ENCODE measurements at places on chromosomes 7 and 10.

GRCh38 chr10:89531359-89531758 lies 4.0 kb downstream of the SLC16A12 start:
- no peak for DNase-seq

DNA sequence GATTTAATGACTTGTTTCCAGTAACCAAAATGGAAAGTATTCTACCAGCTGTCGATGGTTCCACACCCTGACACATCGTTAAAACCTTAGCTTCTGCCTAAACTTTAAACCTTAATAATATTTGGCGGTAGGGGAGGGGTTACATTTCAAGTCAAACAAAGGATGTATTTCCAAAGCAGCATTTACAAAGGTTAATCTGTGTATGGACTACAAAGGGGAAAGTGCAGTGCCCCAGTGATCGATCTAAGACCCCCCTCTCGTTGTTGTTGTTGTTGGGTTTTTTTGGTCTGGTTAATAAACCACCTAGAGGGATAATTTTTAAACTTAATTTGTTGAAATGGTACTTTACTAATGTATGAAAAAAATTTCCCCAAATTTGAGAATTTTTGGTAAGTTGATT lies 1.1 kb upstream of the STEAP2 start:
- no peak for DNase-seq

DNA sequence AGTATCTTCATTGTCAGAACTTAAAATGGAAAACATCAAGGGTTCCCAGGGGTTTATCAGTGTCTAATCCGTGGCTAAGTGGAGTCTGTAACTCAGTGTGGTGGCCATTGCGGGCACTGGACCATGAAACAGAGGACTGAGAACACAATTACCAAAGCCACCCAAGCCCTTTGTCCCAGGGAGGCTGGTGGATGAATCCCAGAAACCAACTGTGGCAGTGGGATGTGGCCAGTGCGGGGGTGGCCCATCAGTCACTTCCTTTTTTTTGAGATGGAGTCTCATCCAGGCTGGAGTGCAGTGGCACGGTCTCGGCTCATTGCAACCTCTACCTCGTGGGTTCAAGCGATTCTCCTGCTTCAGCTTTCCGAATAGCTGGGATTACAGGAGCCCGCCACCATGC lies 61.8 kb downstream of the TACC2 start:
- DNase-seq = peak; percentile 67

GRCh38 chr7:120272701-120273475 lies at the start of gene KCND2:
KCND2 (plus strand) TSS chr7:120273175.
- peak; percentile 84 for DNase-seq

GRCh38 chr10:64537112-64537511 lies 1015.9 kb downstream of the REEP3 start:
- DNase-seq = no peak

- no peak for DNase-seq
Observed at GRCh38 chr7:64686493-64687184, 20.7 kb downstream of the ZNF107 start.

GRCh38 chr10:77865580-77866324 lies 60.8 kb downstream of the DLG5 start:
- DNase-seq = no peak

GRCh38 chr7:93711926-93712325 lies 137.4 kb upstream of the CALCR start:
- no peak for DNase-seq

DNA sequence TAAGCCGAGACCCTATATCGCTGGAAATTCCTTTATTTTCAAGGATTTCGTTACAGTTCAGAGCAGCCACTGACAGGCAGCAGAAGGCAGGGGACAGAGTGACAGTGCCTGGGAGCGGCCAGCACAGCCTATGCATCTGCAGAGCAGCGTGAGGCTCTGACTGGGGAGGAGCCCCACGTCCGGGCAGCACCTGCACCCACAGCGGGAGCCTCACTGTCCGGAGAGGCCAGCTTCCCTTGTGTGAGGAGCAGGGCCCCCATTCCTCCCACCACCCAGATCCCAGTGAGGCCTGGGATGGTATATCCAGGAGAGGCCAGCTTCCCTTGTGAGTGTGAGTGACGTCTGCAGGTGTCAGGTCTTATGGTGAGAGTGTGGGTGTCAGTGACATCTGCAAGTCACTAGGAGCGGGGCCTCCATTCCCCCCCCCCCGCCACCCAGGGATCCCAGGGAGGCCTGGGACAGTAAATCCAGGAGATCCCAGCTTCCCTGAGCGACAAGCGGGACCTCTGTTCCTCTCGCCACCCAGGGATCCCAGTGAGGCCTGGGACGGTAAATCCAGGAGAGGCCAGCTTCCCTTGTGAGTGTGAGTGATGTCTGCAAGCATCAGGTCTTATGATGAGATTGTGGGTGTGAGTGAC lies 259.1 kb downstream of the PTPRN2 start:
- no peak for DNase-seq

DNA sequence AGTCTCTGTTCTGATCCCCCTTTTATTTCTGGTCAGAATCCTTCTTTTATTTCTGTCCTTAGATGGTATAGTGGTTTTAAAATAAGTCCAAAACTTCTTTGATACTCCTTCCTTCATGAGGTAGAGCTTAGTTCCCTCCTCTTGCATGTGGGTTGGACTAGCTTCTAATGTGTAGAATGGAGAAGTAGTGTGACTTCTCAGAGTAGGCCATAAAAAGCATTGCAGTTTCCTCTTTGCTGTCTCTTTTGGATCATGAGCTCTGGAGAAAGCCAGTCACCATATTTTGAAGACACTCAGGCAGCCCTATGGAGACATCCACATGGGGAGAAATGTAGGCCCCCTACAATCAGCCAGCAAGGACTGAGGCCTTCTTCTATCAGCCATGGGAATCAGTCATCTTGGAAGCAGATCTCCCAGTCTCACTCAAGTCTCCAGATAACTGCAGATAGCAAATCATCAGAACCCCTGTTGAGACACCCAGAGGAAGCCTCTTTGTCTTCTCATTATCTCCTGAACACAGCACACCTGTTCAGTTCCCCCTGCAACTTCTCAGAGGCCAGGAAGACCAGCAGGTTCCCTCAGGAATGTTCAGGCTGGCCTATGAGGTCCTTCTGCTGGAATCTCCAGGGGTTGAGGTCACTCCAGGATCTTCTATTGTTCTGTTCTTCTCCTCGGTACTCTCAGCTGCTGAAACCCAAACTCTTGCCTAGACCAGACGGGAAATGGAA lies 511.9 kb upstream of the ZMIZ1 start:
- no peak for DNase-seq

DNA sequence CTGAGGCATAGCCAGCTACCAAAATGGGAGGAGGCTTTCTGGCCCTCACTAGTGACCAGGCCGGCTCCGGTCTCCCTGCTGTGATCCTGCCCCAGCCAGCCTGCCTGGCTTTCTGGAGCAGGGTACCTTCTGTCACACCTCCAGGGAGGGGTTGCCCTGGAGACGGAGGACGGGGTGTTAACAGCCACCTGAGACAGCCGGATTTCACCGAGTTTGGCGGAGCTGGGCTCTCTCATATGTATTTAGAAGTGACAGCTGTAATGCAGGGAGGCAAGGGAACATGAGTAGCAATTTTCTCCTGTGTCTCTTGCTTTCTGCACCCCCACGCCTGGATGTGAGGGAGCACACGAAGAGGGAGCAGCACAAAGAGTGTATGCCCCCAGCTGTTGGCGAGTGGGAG lies 473.3 kb downstream of the PLXNA4 start:
- peak; percentile 26 for DNase-seq

GRCh38 chr10:12348870-12349628 lies at the start of gene CAMK1D:
CAMK1D (plus strand) TSS chr10:12349547.
- peak; percentile 95 for DNase-seq

GRCh38 chr7:90453259-90453891 lies 16.1 kb upstream of the PTTG1IP2 start:
- no peak for DNase-seq

- no peak for DNase-seq
Observed at GRCh38 chr10:127563718-127564553, 14.8 kb downstream of the NPS start.

GRCh38 chr10:29446327-29446726 lies 157.5 kb downstream of the LYZL1 start:
- DNase-seq = no peak

DNA sequence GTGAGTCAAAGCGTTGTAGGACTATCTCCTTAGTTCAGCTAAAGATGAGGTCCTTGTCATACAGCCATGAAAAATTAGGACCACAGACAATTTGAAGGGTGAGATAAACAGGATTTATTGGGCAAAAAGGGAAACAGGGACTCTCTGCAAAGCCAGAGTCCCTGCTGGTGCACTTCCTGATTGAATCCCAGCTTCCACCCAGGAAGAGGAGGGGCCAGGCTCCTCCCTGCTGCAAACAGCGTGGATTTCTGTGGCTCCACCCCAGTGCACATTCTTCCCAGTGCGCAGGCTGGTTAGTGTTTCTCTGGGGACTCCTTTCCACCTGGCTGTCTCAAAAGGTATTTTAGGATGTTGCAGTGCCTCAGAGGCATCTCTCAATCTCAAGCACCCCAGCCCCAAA lies 165.4 kb upstream of the YAE1 start:
- DNase-seq = no peak

DNA sequence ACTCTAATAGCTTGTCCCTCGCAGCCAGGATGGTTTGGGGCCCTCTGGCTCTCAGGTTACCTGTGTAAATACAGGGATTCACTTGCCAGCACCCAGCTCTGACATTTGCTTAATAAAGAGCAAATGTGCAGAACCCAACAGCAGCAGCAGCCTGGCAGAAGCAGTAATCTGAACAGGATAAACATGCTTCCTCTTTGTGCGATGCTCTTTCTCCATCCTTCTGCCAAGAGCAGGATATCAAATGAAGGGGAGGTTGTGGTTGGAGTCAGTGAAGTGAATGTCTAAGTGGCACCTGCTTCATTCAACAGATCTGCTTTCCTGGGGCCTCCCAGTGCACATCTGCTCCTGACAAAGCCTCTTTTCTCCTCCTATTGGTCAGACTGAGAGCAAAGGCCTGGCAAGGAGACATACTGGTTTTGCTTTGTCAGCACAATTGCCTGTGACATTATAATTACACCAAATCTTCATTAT lies 130.3 kb downstream of the NRF1 start:
- DNase-seq = no peak

- no peak for DNase-seq
Observed at GRCh38 chr7:29386196-29386765, 177.4 kb upstream of the PRR15 start.

DNA sequence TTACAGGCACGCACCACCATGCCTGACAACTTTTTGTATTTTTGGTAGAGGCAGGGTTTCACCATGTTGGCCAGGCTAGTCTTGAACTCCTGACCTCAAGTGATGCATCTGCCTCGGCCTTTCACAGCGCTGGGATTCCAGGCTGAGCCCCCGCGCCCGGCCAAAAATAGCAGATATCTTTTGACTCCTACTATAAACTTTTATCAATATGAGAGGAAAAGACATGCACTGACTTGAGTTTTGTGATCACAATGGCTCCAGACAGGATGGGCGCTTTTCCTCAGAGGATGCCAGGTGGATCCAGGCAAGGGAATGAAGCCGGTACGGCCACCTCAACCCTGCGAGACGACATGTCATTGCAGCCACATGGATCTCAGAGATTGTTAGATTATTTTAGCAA lies 123.9 kb downstream of the DNAJB6 start:
- peak; percentile 41 for DNase-seq

- no peak for DNase-seq
Observed at GRCh38 chr7:105246679-105247078, 142.0 kb downstream of the SRPK2 start.

DNA sequence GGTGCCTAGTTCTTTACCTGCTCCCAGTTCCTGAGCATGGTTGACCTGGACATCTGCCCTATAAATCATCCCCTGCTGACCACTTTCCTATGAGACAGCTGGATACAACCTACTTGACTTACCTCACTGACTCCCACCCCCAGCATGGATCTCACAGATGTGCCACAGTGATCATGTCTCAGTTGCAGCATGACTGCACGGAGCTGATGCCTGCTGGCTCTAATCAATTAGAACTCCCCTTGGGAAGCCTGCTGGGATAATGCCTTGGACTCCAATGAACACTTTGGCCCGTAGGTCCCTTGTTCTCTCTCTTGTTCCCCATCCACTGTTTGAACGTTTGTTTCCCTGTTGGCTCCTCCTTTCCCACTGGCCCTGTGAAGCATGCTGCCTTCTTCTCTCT lies 271.2 kb upstream of the IGFBP3 start:
- DNase-seq = no peak

- peak; percentile 83 for DNase-seq
Observed at GRCh38 chr10:47253651-47254375, 46.2 kb upstream of the GDF10 start.

- DNase-seq = no peak
Observed at GRCh38 chr7:46229409-46229808, 308.3 kb upstream of the IGFBP3 start.

DNA sequence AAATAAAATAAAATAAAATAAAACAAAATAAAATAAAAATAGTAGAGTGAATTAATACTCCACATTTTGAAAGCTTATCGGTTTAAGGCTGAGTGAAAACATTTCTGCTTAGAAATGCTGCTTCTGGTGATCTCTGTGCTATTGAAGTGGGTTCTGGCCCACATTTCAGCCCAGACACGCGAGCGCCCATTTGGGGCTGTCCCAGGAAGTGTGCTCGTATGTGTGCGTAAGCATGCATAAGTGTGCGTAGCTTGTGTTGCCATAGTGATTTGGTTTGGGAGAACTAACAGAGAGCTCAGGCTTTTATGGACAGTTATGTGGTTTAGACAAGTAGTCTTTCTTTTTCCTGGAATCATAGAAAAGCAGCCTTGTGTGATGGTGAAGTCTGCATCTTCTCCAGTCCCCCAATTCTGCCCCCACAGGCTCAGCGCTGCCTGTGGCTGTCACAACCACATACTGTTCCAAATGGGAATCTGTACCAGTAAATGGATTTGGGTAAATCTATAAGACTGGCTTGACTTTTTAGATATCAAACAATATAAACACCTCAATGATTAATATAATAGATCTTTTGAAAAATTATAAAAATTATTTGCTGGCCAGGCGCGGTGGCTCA lies 29.8 kb upstream of the PURB start:
- no peak for DNase-seq

GRCh38 chr7:88357781-88358525 lies 51.3 kb upstream of the STEAP4 start:
- DNase-seq = no peak

GRCh38 chr7:80359476-80359875 lies 152.4 kb downstream of the GNAT3 start:
- DNase-seq = no peak

DNA sequence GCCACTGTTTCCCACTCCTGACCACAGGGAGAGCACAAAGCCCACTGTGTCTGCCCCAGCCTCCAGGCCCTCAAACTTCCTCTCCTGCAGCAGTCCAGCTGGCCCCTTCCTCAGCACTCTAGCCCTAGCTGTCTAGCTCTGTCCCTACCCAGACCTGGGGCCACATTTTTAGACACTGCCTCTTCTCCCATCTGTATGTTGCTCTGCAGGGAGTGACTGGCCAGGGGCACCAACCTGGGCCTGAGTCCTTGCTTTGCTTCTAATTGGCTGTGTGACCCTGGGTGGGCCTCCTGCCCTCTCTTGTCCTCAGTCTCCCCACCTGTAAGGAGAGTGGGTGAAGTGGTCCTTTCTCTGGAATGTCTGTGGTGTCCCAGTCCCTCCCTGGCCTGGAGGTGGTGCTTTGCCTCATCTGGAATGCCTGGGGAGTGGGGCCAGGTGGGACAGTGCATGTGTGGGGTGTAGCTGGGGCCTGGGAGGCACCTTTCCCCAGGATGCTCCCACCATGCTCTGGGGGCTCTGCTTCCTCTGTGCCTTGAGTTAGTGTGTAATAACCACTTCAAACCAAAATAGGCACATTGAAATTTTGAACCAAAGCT lies 25.1 kb downstream of the AQP1 start:
- DNase-seq = no peak
